Stimulated activated CD8-positive, alpha-beta memory T cell treated with anti-CD3 and anti-CD28 coated beads, Interleukin-4, amount 100 ng/mL, for 1 hour (primary cell): ENCODE measurements at places on chromosomes 2 and 18.

DNA sequence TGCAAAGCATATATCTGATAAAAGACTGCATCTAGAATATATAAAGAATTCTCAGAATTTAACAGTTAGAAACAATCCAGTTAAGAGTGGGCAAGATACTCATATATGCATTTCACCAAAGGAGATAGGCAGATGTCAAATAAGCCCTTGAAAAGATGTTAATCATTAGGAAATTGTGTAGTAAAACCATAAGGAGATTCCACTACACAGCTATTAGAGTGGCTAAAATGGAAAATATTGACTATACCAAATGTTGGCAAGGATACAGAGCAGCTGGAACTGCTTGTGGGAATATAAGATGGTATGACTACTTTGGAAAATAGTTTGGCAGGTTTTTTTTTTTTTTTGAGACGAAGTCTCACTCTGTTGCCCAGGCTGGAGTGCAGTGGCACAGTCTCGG lies 59.5 kb downstream of the CAB39 start:
- DNase-seq = no peak

DNA sequence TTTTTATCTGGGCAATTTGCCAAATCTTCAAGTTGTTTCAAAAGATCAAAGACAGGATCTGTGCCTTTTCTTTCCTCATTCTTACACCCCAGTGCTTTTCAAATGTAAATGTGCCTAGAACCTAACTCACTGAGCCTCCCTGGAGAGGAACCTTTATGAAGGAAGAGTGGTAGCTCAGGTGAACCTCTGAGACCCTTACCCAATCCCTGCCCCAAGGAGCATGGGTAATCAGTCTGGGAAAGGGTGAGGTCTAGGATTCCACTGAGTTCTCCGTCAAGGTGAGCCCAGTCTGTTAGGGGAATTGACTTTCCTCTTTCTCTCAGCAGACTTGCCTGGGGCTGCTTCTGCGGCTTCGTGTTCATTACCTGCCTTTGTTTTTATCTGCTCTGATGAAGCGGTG lies 88.1 kb upstream of the MAP4K4 start:
- DNase-seq = no peak

GRCh38 chr18:79847606-79848293 lies 50.0 kb downstream of the KCNG2 start:
- no peak for DNase-seq

DNA sequence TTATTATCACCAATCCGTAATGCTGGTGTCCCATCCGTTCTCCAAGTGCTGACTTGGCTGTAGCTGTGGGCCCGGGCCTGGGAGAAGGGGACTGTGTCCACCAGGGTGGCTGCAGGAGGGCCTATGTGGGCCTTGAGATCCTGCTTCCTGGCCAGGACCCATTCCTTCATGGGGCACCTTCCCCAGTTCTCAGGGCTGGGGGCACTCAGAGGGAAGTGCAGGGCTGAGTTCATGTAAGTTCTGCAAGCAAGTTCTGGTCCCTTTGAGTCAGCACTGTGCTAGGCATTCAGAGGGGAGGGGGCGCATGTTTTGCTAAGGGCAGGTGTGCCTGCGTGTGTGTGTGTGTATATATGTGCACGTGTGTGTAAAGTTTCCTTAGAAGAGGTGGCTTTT lies 94.0 kb downstream of the GLI2 start:
- DNase-seq = no peak

GRCh38 chr2:174208026-174208425 lies 40.3 kb downstream of the OLA1 start:
- no peak for DNase-seq

DNA sequence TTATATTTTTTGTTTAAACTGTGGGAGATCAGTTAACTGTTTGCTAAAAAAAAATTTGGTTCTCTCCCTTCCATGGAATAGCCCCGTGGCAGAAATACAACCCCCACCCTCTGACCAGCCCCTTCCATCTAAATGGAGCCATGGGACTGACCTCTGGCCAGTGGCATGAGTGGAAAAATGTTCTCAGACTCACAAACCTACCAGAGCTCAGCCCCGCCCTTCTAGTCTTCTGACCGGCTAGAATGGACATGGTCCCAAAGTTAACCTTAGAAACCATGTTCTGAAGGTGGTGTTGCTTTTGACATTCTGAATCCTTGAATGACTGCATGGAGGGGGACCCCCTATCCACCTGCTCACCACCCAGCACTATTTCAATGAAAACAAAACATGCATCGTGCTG lies 1.3 kb upstream of the CHRNA1 start:
- DNase-seq = no peak

DNA sequence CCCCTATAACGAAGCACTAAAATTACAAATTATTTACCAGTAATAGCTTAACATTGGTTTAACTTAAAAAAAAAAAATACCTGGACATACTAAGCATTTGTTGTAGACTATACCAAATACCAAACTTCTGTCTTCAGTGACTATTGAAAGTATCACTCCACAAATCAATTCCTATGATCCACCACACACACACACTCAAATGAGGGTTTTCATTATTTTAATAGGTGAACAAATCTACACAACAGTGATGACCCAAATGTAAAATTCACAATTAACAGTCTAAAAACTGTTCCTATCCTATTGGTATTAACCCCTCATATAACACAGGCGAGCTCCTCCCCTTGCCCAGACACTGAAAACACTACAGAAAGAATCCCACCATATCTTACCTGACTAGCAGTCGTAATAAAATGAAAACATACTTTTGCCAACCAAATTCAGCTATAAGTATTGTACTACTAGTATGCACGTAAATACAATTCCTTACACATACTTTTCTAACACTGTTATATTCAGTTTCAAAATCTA lies 2.5 kb downstream of the SP3 start:
- DNase-seq = no peak

GRCh38 chr2:7609556-7609955 lies 692.3 kb downstream of the RNF144A start:
- DNase-seq = no peak

DNA sequence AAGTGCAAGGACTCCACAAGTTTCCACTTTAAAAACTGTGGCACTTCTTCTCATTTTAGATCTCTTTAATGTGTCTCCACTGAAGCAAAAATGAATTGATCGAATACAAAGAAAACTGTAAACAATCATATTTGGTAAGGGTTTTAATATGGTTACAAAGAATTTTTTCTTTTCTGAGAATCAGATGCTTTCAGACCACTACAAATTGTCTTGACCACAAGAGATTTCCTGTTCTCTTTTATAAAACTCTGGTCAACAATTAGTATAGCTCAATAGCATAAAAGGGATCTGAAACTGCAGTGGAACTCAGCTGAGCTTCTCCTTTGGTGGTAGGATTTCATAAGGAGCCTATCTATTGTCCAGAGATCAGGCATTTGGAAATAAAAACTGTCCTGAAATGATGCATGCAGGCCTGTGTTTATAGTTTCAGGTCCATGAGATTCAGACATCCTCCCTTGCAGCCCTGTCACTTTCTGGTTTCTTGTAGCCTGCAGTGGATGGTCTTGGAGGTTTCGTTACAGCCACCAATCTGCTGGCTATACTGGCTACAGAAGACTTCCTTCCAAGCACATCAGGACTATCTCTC lies 120.0 kb downstream of the DOCK10 start:
- DNase-seq = no peak

GRCh38 chr18:67109535-67109934 lies 407.0 kb downstream of the DSEL start:
- DNase-seq = no peak

- DNase-seq = no peak
Observed at GRCh38 chr2:186603286-186603685, 13.4 kb downstream of the ITGAV start.

- DNase-seq = no peak
Observed at GRCh38 chr2:113084249-113085000, 16.7 kb downstream of the IL1F10 start.

DNA sequence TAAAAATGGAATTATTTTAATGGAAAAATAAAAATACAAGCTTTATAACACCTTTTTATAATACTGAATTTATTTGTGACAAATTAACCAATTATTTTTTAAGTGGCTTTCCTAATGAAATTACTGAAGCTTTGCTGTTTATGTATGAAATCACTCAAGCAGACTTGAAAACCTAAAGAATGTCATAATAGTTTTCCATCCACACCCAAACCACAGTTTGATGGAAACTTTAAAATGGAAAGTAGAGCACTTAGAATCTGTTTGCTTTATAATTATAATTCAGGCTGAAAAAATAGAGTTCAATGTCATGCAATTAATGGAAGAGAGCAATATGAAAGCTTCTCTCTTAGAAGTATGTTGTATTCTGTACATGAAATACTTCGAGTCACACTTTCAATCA lies 31.6 kb upstream of the WDR75 start:
- no peak for DNase-seq

DNA sequence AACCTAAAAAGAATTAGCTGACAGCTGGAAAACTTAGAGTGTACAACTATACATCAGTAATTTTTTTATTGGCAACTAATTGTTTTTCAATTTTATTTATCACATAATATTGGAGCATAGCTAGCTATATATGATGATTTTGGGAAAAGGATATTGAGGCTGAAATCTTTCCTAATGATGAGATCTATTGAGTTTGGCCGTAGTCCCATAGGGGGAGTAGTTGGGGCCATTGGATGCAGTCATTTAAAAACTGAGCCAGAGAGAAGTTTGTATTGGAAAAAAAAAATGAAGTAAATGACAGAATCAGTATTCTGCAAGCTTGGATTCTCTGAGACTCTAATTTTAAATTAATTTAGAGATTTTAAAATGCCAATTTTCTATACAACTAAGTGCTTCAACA lies 179.8 kb downstream of the LTBP1 start:
- DNase-seq = no peak

GRCh38 chr2:128376241-128377041 lies 57.8 kb upstream of the HS6ST1 start:
- no peak for DNase-seq

DNA sequence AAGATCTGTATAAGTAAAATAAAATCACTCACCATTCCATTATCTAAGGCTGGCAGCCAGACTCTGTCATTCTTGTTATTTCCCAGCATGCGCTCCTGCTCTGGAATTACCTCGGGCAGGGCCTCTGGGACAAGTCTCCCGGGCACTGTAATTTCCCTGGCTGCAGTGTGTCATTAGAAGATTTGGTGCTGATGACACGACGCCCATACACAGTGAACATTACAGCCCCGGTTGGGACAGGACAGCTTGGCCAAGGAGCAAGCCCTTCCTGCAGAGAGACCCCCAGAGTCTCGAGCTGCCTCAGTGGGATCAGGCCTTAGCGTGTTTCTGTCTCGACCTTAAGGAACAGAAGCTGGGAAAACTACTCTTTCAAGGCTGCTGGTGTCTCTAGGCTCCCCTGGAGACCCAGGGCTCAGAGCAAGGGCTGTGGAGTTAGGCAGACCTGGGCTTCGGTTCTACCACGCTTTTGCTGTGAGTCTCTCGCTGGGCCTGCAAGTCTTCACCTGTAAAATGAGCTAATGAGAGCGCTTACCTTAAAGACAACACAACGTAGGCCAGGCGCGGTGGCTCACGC lies 39.7 kb downstream of the SMAD7 start:
- no peak for DNase-seq

- DNase-seq = no peak
Observed at GRCh38 chr2:27041752-27042151, 9.0 kb downstream of the TMEM214 start.

DNA sequence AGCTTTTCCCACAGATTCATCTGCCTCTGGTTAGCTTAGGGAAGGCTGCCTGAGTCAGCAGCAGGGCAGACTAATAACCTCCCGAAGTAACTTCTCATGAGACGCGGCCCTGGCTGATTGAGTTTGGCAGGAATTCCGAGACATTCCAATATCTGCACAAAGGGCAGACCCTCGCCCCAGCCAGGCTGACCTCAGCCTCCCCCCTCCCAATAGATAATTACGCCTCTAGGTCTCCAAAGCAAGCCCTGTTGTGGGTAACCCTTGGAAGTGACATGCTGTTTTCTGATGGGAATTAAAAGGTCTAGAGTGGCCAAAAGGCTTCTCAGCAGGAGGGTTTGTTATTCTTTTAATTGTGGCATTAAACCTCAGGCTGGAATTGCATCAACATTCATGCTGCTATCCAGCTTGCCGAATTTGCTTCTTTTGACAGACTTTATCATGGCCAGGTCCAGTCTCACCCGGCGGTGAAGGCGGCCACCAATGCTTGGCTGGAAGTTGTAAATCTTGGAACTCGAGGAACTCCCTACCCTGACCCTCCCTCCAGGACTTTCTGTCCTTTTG lies 98.0 kb upstream of the SLC14A2 start:
- DNase-seq = no peak

DNA sequence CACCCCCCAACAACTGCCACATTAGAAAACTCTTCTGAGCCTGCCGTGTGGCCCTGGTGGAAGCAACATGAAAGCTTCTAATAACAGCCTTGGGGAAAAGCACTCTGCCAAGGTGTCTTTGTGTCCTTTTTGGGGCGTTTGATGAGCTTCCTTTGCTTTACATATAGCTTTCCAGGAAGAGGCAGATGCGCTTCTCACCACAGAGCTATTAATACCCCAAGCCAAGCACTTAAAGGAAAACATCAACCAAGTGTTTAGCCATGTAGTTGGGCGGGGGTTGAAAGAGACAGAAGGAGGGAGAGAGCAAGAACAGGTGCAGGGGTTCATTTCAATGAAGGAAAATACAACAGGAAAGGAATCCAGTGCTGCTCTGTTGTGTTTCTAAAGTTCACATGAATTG lies 176.1 kb downstream of the VAPA start:
- no peak for DNase-seq

DNA sequence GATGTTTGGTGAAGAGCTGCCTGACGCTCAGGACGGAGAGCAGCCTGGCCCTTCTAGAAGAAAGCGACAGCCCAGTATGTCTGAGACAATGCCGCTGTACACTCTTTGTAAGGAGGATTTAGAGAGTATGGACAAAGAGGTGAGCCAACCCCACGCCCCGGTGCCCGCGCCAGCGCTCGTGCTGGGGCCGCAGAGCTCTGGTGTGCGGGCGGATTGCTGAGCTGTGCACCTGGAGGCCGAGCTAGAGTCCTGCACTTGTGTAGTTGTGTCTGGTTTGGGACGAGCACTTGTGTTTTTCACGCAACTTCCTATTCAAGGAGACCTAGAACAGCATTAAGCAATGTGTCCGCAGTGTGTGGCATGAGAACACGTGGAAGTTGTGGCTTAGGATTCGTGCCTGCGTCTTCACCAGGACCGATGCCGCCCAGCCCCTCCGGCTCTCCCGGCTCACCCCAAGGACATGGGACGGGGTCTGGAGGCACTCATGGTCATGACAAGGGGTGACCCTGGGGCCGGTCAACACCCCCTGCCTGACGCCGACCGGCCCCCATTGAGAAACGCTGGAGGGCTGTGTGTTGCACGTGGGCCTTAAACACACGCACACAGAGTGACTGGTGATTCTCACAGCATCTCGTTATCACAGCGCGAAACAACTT lies 49.5 kb downstream of the CTDP1 start:
- no peak for DNase-seq

GRCh38 chr18:63132819-63133200 lies 186.8 kb downstream of the BCL2 start:
- DNase-seq = no peak

- no peak for DNase-seq
Observed at GRCh38 chr2:127275356-127275755, 18.6 kb downstream of the ERCC3 start.

DNA sequence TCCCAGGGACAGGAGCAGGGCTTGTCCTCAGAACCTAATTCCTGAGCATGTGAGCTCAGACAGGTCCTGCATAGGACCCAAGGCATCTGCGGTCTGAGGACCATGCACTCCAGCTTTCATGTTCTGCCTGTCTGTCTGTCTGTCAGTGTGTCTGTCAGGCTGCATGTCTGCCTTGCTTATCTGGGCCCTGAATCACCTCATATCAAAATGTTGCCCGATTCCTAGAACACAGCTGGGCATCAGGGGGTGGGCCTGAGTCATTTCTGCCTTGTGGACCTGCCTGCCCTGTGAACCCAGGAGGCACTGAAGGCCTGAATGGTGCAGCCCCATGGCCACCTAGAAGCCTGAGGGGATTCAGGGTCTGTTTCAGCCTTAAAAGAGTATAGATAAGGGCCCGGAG lies 22.1 kb downstream of the INHBB start:
- no peak for DNase-seq
